Erythroblast (primary cell): ENCODE measurements at places on chromosomes 1 and 21.

DNA sequence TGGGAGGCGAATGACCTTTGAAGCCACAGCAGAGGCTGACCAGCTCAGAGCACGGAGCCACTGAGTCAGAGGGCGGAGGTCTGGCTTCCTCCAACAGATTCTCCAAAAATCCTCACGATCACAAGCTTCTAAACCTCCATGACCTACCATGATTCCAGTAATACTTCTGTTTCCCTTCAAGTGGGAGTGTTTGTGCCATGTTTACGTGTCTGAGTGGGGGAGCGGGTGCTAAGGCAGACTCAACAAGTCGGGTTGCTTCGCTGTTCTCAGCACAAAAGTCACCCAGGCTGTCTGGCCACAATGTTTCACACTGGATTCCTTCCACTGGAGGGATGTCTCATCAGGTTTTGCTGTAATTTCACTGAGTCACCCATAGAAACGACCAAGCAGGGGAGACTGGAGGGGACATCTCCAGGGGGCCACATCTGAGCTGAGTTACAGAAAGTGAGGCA, 86.2 kb downstream of the SLC66A1 start:
- no peak for DNase-seq

DNA sequence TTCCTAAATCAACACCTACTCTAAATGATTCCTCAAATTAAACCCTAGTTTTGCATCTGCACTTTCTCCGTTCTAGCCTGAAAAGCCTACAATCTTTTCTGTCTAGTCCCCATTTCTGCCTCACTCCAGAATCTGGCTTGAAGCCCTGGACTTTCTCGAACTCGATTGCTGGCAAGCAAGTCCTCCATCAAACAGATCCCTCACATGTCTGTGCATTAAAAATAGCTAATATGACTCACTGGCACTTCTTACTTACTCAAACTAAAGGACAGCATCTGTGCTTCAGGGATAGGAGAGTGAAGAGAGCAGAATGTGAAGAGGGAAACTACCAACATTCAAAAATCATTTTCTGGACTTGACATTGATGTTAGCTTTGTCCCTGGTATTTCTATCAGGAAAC, 51.8 kb upstream of the CXADR start:
- no peak for DNase-seq

DNA sequence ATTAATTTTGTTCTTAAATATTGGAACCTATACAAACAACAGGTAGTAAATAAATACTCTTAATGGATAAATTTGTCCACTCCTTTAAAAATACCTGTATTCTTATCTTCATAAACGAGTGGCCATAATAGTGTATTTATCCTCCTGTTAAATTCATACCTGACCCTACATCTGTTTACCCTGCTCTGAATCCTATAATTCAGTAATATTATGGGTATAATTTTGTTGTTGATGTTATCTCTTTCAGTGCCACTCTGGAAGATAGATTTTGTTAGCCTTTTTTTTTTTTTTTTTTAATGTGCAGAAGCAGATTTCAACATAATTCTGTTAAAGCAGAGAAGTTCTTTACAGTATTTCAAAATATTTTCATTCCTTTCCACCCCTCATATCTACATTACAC, 1337.9 kb downstream of the PLA2G4A start:
- no peak for DNase-seq

DNA sequence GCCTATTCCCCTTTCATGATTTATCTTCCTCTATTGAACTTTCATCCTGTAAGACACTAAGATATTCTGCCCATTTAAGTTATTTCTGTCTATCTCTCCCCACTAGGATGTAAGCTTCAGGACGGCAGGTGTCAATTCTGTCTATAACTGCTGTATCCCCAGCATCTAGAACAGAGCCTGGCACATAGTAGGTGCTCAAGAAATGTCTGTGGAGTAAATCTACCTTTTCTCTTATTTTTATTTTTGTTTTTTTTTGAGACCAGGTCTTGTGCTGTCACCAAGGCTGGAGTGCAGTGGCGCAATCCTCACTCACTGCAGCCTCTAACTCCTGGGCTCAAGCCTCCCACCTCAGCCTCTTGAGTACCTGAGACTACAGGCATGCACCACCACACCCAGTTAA, 5.6 kb downstream of the CD52 start:
- no peak for DNase-seq

GRCh38 chr21:42550817-42551216, 37.2 kb downstream of the SLC37A1 start:
- no peak for DNase-seq

DNA sequence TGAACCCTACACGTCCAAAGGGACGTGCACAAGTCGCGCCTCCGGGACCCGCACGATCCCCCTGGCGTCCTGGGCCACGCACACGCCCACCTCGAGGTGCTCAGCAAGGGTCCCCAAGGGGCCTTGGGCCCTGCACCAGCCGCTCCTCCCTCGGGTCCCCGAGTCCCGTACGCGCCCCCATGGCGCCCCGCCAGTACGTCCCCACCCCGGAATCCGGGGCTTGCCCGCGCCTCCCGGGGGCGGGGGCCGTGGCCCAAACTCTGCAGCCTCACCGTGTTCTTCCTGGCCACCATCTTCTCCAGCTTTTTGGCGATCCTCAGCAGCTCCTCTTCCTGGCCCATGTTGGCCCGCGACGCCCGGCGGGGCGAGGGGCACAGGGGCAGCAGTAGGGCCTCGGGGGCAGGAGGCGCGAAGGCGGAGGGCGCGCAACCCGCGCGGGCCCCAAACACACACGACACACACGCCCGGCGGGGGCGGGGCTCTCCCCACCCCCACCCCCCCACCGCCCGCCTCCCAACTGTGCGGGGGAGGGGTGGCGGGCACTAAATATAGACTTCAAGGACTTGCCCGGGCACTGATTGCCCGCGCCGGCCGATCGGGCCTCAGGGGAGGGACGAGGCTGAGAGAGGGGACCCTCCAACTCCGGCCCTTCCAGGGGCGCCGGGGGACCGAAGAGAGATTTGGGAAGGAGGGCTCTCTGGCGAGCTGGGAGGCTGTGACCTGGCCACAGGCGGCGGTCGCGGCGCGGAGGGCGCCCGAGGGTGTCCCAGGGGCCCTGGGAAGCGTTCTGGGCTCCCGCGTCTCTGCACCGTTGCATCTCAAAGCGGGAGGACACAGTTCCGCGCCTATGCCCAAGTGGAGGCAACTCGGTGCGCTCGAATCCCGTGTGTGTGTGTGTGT, at the start of gene TCEA3:
TSS of gene TCEA3 (minus strand) at position 456 of the 900 bp plus-strand sequence. CDS start at position 341, 115 bp downstream.
- DNase-seq: no peak

DNA sequence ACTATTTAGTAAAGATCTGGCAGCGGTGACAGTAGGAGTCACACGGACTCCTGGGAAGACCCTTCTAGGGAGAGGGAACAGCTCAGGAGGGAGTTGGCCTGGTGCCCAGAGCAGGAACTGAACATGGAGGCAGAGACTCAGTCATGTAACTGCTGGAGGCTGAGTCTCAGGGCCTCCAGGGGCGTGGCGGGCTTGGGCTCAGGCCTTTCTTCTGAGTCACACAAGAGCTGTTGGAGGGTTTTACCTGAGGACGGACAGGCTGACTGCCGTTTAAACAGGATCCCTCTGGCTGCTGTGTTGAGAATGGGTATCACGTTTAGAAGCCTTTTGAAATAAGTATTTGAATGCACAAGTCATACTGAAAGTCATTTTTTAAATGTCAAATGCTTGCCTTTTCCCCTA, 7.2 kb upstream of the ETS2 start:
- peak; percentile 3 for DNase-seq

GRCh38 chr1:21909787-21910503, 27.2 kb downstream of the HSPG2 start:
- DNase-seq: peak; percentile 32

DNA sequence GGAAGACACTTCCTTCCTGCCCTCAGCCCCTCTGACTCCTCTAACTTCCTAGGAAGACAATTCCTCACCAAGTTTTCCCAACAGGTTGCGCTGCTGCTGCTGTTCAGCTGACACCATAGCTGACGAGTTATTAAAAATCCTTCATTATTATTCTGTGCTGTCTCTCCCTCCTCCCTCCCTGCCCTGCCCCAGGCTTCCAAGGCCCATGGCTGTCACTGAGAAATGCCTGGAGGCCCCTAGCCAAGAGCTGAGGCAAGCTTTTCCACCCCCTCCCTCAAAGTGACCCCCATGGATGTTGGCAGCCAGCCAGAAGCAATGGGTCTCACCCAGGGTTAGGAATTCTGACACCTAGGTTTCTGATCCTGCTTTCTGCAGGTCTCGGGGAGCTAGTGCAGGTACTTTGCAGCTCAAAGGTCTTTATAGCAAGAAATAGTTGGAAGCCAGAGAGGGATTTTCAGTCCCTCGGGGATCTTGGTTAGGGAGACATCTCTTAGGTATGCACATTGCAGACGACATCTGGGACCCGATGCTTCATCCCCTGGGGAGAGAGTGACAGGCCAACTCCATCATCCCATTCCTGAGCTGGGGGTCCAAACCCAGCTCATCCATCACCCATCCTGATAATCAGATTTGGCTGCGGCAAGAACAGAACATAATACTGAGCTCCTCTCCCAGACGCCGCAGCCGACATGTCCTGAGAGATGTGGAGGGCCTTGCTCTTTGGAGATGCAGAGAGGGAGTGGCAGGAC, 65.0 kb downstream of the KIRREL1 start:
- DNase-seq: no peak

DNA sequence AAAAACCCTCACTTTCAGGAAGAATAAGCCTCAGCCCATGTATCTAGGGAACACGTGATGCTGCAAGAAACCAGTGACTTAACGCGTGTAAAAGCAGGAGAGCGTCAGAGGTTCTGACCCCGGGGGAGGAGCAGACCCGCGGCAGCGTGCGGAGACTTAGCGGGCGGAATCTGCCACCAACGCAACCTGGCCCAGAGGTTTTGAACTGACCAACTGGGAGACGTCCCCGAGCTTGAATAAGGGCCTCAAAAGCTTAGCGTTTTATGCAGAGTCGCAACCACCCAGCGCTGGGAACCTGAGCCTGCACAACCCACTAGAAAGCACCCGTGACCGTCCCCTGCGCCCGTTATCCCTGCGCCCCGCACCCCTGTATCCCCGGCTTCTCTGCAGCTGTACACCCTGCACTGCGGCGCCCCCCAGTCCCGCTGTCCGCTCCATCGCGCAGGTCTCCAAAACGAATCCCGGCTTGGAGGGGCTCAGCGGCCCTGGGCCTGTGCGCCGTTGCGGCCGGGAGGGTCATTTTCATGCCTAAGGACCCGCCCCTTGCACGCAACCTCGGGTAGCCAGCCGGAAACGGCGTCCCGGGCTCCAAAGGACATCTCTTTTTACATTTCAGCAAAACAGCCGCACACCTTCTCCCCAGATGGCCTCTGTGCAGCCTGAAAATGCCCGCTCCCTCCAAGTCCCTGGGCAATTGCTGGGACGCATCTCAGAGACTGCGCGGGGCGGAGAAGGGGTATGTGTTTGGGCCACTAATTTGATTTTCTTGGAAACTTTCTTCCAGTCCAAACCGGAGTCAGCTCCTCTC, 29.4 kb upstream of the TRIM17 start:
- DNase-seq: peak; percentile 44

- DNase-seq: peak; percentile 73
These were observed 719 bp downstream of the EYA3 start for GRCh38 chr1:28087614-28088167.

GRCh38 chr21:37793660-37794059, 122.6 kb downstream of the KCNJ6 start:
- no peak for DNase-seq

GRCh38 chr1:6249739-6250689, 6.0 kb downstream of the HES3 start:
- peak; percentile 25 for DNase-seq

- DNase-seq: no peak
These were observed 35.5 kb upstream of the TTC22 start for GRCh38 chr1:54836594-54836993.

DNA sequence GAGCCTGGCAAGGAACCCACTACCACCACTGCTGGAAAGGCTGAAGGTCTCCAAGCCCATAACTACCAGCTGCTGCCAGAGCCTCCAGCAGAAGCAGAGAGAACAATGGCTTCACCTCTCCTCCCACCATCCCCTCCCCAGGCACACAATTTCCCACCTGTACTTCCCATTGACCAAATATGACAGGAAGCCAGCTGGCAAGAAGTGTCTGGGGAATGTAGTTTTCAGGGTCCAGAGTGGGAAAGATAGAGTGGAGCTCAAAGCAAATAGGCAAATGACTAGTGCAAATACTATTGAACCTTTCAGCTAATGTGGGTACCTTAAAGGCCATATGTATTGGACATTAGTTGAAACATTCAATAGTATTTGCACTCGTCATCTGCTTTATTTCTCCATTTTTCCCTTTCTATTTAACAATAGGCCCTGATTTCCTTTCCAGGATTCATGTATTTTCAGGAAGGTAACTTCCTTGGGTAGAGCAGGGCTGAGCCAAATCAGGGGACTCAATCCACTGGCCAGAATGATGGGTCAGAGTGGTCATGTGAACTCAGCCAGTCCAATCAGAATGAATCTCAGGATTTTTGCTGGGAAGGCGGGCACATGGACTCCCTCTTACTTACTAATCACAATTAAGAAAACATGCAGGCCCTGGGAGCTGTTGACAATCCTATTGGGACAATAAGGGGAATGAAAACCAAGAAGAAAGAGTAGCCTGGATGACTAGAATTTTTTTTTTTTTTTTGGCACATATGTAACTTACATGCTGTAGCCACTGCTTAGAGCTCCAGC, 12.1 kb upstream of the NFYC start:
- DNase-seq: no peak
